Bone marrow (tissue), 2 donors: ENCODE measurements at places on chromosomes 4 and X.
A peak's percentile ranks its signal among the peaks of the same experiment; 100 is the strongest.

DNA sequence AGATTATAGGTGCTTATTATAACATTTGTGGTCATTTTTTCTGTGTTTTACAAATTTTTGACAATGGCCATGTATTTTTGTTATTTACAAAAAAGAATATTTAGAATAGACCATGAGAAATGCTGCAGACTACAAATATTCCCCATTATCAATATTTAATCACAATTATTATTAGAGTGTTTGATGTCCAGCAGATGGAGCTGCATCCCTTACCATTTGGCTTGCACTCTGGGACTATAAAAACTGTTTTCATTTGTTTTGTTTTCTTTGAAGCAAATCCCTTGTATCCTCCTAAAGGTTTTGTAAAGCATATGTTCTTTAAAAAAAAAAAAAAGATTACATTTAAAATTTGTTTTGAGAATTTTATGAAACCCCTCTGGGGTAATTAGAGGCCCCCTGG is 85.6 kb upstream of the CXorf66 start:
- no peak for DNase-seq

- no peak for DNase-seq
Observed at GRCh38 chr4:169047956-169048355, 37.9 kb upstream of the CBR4 start.

DNA sequence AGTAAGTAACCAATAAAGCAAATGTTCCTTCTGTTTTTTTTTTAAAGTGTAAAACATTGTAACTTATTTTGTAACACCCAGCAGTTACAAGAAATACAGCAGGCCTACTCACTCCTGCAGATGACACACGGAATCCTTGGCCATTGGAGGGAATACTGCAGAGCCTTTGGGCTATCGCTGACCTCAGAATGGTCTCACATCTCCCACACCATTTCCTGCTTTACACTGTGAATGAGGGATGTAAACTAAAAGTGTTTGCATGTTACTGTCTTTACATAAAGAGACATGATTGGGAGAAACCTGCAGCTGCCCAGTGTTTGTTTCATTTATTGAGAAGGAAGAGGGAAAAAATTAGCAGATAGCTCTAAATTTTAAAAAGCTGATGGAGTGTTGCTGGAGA is 64.1 kb downstream of the USP46 start:
- no peak for DNase-seq

- no peak for DNase-seq
Observed at GRCh38 chr4:48979914-48980579, 6.0 kb upstream of the CWH43 start.

GRCh38 chr4:159946983-159947615 is 844.2 kb downstream of the RAPGEF2 start:
- peak; percentile 13 for DNase-seq

DNA sequence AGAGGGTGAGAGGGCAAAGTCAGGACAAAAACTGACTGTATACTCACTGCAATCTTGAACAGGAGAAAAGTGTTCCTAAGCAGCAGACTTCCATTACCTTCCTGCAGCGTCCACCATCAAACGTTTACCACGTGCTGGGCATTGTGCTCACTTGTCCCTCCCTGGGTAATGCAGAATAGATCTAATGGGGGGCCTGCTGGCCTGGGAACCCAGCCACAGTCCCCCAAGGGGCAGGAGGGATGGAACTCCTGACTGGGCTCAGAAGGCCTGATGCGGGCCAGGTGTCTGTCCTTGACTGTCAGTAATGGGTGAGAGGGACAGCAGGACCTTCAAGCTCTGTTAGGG is 37.6 kb upstream of the FAM156A start:
- DNase-seq = no peak

DNA sequence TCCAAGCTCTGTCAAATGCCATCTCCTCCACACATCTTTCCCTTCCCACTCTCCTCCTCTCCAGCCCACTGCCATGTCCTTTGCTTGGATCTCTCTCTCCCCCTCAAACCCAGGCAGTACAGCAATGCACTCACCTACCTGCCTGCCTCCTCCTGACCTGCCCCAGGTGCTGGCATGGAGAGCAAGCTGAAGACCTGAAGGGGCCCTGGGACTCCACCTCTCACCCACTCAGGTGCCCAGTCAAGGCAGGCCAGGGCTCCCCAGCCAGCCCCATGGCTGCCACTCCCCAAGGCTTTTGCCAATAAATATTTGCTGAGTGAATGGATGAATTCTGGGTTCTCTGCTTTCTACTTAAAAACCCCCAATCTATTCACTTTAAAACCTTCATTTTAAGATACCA is 12.6 kb upstream of the PHKA2 start:
- DNase-seq = no peak

DNA sequence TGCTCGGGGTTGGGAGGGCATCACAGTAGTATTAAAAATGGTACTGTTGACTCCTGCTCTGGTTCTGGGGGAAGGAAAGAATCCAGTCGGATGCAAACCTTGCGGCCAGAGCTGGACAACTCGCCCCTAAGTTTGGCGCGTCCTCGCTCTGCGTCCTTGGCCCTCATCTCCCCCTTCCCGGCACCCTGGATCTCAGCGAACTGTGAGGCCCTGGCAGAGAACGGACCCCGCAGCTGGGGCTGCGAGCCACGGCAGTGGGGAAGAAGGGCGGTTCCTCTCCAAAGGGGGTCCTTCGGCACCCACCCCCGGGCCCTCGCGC is 14.0 kb downstream of the ARHGEF6 start:
- DNase-seq = no peak

- peak; percentile 45 for DNase-seq
Observed at GRCh38 chr4:87973283-87974169, 2.0 kb upstream of the SPP1 start.

- DNase-seq = no peak
Observed at GRCh38 chrX:45845142-45845541, 644.5 kb upstream of the DIPK2B start.

GRCh38 chrX:20060961-20061748 is 55.6 kb downstream of the MAP7D2 start:
- DNase-seq = peak; percentile 71

GRCh38 chrX:39310891-39311290 is 509.6 kb downstream of the MID1IP1 start:
- DNase-seq = no peak

DNA sequence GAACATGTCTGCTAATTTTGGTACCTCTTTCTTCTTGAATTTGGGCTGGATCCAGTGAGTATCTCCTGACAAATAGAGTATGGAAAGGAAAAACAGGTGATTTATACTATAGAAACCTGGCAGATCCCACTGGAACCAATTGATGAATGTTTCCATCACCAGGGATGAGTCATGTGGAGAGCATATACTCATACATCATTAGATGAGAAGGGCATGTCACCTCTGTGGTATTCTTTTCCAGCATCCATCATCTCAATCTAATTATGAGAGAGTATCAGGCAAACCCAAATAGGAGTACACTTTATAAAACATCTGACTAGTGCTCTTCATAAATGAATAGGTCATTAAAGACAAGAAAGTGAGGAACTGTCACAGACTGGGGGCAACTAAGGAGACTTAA is 90.7 kb downstream of the CLDN22 start:
- DNase-seq = no peak

GRCh38 chrX:152177052-152177451 is 38.7 kb upstream of the MAGEA10 start:
- no peak for DNase-seq

DNA sequence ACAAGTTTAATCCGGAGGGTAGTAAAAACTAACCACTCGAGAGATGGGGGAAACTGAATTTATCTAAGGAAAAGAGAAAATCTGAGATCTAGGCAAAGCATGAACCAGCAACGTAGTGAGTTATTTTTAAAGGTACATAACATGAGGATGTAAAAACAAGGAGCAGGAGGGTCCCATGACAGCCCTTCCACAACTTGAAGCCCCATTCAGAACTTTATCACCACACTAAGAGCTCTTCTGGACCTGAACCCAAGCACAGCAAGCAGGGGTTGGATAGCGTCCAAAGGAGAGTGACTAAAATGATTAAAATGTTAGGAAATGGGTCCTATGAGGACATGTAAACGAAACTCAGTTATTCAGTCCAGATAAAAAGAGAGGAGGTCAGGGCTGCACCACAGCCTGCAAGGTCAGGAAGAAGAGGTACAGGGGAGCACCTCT is 16.2 kb downstream of the SH3RF1 start:
- no peak for DNase-seq

DNA sequence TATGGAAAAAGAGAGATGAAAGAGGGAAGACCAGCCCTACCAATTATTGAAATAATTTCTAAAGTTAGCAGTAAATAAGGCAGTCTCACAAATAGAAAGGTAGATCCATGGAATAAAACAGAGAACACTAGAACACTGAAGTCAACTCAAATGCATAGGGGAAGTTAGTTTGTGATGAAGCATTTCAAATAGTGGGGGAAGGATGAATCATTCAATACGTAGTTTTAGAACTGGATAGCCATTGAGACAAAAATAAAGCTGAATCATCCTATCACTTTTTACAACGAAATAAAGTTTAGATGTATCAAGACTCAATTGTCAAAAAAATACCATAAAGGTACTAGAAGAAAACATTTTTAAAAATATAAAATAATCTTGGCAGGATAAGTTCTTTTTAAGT is 143.2 kb upstream of the DGKK start:
- DNase-seq = no peak

- DNase-seq = no peak
Observed at GRCh38 chr4:86032476-86033022, 327.3 kb downstream of the MAPK10 start.

GRCh38 chr4:26080870-26081628 is 167.0 kb downstream of the SMIM20 start:
- DNase-seq = no peak

DNA sequence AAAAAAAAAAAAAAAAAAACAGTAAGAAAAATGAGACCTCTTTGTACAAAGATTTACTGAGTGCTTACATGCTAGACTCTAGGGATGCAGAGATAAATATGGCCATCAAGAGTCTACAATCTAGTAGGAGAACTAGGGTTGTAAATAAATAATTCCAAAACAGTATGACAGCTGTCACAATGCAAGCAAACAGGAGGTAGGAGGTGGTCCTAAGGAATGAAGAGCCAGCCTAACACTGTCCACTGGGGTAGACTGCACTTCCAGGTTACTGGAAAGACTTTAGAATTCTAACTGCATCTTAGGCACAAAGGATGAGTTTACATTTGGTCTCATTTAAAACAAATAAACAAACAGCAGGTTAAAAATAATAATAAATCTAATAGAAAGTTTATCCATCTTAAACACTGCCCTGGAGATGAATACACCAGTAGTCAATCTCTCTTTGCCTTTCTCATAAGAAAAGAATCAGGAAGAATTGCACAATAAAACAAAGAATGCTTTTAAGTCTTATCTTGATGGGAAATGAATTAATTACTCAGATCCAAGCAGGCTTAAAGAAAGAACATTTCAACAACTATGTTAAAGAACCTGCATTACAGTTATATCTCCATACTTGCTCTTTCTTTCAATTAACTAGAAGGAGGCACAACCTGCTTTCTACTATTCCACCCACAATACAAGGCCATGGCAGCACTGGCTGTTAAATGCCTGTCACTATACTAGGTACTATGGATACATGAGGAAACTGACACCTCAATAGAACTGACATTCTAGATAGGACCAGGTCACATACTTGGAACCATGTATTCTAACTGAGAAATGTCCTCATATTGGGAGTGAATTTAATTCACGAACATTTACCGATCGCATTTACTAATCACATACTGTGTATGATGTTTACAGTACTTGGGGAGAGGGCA is 12.7 kb downstream of the ADGRA3 start:
- DNase-seq = no peak

GRCh38 chrX:134501941-134502340 is 42.0 kb downstream of the HPRT1 start:
- no peak for DNase-seq

DNA sequence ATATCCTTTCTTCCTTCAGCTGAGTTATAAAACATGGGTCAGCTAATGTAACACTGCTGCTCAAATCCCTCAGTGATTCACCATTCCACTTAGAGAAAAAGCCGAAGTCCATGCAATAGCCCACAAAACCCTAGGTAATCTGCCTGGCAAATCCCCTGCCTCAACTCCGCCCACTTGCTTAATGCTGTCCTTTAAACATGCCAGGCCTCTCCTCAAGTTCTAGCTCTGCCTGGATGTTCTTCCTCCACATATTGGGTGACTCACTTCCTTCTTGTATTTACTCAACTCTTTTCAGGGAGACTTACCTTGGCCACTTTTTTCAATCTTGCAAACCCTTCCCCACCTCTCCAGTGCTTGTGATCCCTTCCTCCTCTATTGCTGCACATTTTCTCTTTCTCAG is 89.8 kb downstream of the EMCN start:
- DNase-seq = no peak

DNA sequence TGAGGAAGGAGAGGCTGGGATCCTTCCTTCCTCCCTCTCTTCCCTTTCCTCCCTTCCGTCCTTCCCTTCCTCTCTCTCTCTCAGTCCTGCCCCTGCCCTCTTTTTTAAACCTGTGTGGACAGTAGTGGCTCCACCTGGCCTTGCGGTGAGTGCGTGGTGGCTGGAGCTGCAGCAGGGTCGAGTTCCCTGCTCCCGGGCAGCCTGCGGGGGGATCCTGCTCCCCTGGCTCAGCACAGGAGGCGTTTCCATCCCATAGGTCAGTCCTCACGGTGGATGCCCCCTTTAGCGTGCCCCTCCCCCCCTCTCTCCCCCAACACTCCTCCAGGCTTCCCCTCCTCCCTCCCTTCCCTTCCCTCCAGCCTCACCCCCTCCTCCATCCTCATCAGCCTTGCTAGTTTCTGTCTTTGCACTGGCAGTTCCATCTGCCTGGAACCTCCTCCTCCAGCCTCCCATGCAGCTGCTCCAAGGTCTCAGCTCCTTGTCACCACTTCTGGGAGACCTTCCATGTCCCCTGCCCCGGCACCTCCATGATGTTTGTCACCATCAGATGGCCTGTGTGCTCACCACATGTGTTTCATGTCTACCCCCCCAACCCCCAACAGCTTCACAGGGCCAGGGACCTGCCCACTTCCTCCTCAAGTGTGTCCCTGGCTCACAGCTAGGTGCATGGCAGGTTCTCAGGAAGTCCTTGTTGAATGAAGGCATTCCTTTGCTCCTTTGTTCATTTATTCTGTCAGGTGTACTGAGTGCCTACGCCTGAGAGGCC is 68.4 kb downstream of the PSAPL1 start:
- DNase-seq = no peak

DNA sequence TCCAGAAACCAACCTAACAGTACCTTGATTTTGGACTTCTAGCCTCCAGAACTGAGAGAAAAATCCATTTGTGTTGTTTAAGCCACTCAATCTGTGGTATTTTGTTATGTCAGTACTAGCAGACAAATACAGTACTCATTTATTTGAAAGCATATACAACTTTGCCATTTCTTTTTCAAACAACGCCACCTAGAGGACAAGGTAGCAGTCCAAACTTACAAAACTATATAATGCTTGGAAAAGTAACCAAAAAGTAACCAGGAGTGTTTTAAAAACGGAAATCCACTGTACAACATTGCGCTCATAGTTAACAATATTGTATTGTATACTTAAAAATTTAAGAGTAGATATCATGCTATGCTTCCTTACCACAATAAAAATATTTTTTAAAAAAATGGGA is 37.0 kb upstream of the FGF13 start:
- no peak for DNase-seq

GRCh38 chr4:41977709-41978108 is 3.8 kb upstream of the DCAF4L1 start:
- DNase-seq = no peak

- no peak for DNase-seq
Observed at GRCh38 chr4:107857741-107858140, 33.0 kb downstream of the SGMS2 start.
